ENCODE measurements at places on chromosomes 12 and 14.

DNA sequence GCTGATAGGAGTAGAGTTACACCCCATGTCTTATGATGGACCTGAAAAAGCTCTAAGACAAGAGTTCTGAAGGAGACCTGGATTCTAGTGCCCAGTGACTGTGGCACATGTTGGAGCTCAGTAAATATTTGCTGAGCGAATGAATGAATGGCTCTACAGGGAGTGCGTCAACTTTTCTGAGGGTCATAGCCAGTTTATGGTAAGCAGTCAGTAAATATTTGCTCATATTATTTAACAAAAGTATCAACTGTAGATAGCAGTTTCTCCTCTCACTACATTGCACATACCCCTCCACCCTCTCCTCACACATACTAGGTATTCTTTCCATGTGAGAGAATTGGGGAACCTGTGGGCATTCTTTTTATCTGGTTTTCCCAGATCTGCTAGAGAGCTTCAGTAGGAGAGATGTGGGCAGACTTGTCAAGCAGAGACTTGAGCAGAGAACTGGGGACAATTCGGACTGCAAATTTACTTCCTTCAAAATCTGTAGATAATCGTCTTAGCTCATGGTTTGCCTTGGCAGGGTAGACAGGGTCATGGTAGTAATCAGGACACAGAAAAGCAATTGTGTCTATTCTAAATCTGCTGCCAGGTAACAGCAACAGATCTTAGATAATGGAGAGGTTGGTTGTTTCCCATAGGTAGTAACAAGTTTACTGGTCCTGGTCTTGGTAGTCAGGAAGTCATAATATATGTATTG lies 5.7 kb downstream of the SLC4A8 start:
- H3K36me3 ChIP-seq: peaks cover 1% of the 10 kb centered on the region
- no peaks in the 10 kb centered on the region for H3K27me3 ChIP-seq
- H3K4me1 ChIP-seq: peaks cover 2% of the 10 kb centered on the region
- no peak for DNase-seq
- H3K4me3 ChIP-seq: no peak overlapping the region

- DNase-seq: no peak
- no peak overlapping the region for H3K27ac ChIP-seq
- H3K36me3 ChIP-seq: peaks cover 11% of the 10 kb centered on the region
- peaks cover 39% of the 10 kb centered on the region for H3K4me1 ChIP-seq
- H3K27me3 ChIP-seq: no peaks in the 10 kb centered on the region
- H3K4me3 ChIP-seq: no peak overlapping the region
Observed at GRCh38 chr14:77609922-77610321, 6.5 kb downstream of the SPTLC2 start.

- no peak overlapping the region for H3K27ac ChIP-seq
- H3K36me3 ChIP-seq: no peaks in the 10 kb centered on the region
- no peaks in the 10 kb centered on the region for H3K4me1 ChIP-seq
- H3K4me3 ChIP-seq: no peak overlapping the region
- DNase-seq: no peak
Observed at GRCh38 chr12:14611640-14612203, 44.0 kb upstream of the PLBD1 start.

DNA sequence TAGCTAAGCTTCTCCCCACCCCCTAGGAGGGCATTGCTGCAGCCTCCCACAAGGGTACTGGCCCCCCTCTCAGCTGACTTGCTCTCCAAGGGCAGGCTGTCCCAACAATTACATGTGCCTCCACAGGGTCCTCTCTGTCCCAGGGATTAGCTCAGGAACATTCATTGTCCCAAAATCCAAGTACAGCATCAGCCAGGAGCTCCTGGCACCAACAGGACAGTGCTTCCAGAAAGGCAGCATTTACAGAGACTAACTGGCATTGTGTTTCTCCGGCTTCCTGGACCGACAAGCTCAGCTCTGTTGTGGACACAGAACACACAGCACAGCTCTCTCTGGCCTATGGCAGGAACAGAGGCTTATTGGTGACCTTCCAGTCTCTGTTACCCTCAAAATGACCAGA lies 21.7 kb downstream of the ABCD4 start:
- no peak for DNase-seq
- H3K27ac ChIP-seq: no peak overlapping the region
- H3K4me3 ChIP-seq: no peak overlapping the region
- H3K27me3 ChIP-seq: no peaks in the 10 kb centered on the region
- peaks cover 31% of the 10 kb centered on the region for H3K36me3 ChIP-seq

- DNase-seq: no peak
- no peaks in the 10 kb centered on the region for H3K27me3 ChIP-seq
- H3K4me1 ChIP-seq: no peaks in the 10 kb centered on the region
- H3K4me3 ChIP-seq: no peak overlapping the region
- H3K27ac ChIP-seq: no peak overlapping the region
Observed at GRCh38 chr14:28677381-28677780, 89.2 kb upstream of the FOXG1 start.

DNA sequence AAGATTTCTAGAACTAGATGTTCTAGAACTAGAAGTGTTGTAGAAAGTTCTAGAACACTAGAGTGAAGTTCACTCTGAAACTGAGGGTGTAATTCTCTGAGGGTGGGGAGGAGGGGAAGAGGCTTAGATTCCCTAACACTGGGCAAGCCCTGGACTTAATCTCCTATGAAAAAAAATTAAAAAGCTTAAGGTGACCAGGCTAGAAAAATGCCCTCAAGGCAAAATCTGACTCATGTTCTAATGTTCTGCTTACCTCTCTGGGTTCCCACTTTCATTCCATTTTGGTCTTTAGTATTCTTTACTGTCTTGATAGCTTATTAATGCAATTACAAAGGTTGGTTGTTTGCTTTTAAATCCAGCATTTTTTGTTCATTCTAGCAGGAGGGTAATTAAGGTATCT lies 101.5 kb downstream of the KICS2 start:
- no peaks in the 10 kb centered on the region for H3K36me3 ChIP-seq
- peaks cover 15% of the 10 kb centered on the region for H3K27me3 ChIP-seq
- H3K27ac ChIP-seq: no peak overlapping the region
- H3K4me1 ChIP-seq: no peaks in the 10 kb centered on the region
- no peak overlapping the region for H3K4me3 ChIP-seq

DNA sequence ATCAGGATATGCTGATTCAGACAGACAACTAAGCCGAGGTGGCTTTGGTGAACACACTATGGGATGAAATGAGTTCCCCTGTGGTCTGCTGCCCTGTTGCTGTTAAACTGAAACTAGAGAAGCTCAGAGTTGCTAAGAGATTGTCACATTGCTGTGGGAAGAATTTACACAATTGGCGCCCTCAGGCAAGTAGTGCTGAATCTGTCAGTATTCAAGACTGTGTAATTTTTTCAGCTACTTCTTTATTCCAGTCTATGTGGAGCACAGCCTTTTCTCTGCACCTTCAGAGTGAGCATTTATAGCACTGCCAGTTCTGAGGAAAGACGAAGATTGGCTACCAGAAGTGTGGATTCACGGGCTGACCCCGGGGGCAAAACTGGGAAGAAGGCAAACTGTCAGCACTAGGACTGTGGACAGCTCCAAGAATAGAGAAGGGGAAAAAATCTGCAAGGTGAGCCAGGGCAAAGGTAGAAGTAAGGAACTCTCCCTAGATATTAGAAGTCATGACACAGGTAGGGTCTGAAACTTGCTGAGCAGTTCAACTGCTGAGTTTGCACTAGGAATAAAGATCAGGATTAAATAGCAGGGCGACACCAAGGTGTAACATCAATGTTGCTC lies 218.8 kb upstream of the TMPO start:
- H3K4me1 ChIP-seq: no peaks in the 10 kb centered on the region
- no peak overlapping the region for H3K27ac ChIP-seq
- peaks cover 31% of the 10 kb centered on the region for H3K27me3 ChIP-seq
- no peak for DNase-seq

- H3K27ac ChIP-seq: no peak overlapping the region
- H3K4me3 ChIP-seq: no peak overlapping the region
- H3K36me3 ChIP-seq: no peaks in the 10 kb centered on the region
- peaks cover 30% of the 10 kb centered on the region for H3K27me3 ChIP-seq
Observed at GRCh38 chr12:15839682-15840081, 42.5 kb upstream of the STRAP start.

- no peak for DNase-seq
- H3K4me1 ChIP-seq: peaks cover 27% of the 10 kb centered on the region
- no peak overlapping the region for H3K27ac ChIP-seq
- no peaks in the 10 kb centered on the region for H3K27me3 ChIP-seq
Observed at GRCh38 chr14:104750056-104750752, 2.7 kb upstream of the SIVA1 start.

- DNase-seq: no peak
- no peaks in the 10 kb centered on the region for H3K4me1 ChIP-seq
- H3K27ac ChIP-seq: no peak overlapping the region
- no peaks in the 10 kb centered on the region for H3K27me3 ChIP-seq
Observed at GRCh38 chr12:56772625-56773024, 9.5 kb downstream of the HSD17B6 start.

GRCh38 chr14:54172562-54172961 lies 215.9 kb upstream of the BMP4 start:
- no peaks in the 10 kb centered on the region for H3K4me1 ChIP-seq
- no peak overlapping the region for H3K4me3 ChIP-seq
- H3K36me3 ChIP-seq: no peaks in the 10 kb centered on the region
- H3K27ac ChIP-seq: no peak overlapping the region
- H3K27me3 ChIP-seq: peaks cover 27% of the 10 kb centered on the region

- DNase-seq: no peak
- peaks cover 4% of the 10 kb centered on the region for H3K36me3 ChIP-seq
- H3K4me1 ChIP-seq: peaks cover 22% of the 10 kb centered on the region
- H3K27ac ChIP-seq: no peak overlapping the region
- H3K4me3 ChIP-seq: no peak overlapping the region
Observed at GRCh38 chr12:47838286-47838931, 18.7 kb upstream of the HDAC7 start.

- no peak overlapping the region for H3K27ac ChIP-seq
- H3K4me1 ChIP-seq: peaks cover 4% of the 10 kb centered on the region
- DNase-seq: no peak
- no peak overlapping the region for H3K4me3 ChIP-seq
- no peaks in the 10 kb centered on the region for H3K36me3 ChIP-seq
Observed at GRCh38 chr14:34227834-34228649, 234.0 kb downstream of the SPTSSA start.

- H3K36me3 ChIP-seq: no peaks in the 10 kb centered on the region
- H3K4me1 ChIP-seq: peaks cover 18% of the 10 kb centered on the region
- peaks cover 16% of the 10 kb centered on the region for H3K27me3 ChIP-seq
- DNase-seq: no peak
- H3K27ac ChIP-seq: peak overlapping the region; percentile 89
- peak overlapping the region; percentile 84 for H3K4me3 ChIP-seq
Observed at GRCh38 chr14:97219431-97220017, 422.3 kb downstream of the VRK1 start.

DNA sequence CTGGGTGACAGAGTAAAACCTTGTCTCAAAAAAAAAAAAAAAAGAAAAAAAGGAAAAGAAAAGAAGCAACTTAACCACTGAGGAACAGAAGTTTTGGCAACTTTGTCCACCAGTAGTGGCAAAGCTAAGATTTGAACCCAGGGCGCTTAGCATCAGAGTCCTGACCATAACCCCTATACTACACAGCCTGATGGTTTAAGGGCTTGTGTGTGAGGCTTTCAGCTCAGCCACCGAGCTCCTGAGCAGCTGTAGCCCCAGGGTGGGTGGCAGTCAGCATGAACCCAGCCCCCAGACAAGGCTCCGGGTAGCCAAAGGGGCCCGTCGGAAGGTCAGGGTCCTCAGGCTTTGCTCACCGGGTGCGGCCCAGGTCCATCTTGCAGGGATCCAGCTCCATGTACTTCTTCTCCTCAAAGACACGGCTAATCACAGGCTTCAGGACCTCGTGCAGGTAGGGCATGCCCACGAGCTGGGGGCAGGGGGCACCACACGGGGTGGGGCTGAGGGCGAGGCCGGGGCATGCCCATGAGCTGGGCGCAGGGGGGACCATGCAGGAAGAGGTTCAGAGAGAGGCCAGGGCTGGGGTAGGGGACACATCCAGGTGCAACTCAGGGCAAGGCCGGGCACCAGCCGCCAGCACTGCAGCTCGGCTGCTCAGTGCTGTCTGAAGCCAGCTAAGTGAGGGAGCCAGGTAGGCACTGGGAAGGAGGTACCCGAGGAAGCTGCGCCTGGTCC lies 20.9 kb downstream of the RASAL1 start:
- H3K36me3 ChIP-seq: peaks cover 2% of the 10 kb centered on the region
- no peak overlapping the region for H3K4me3 ChIP-seq
- DNase-seq: no peak
- H3K27ac ChIP-seq: no peak overlapping the region
- H3K27me3 ChIP-seq: peaks cover 24% of the 10 kb centered on the region

Data from effector memory CD8-positive, alpha-beta T cell (primary cell).